Vein endothelial cell (primary cell): ENCODE measurements at places on chromosomes 2 and 18. TPM values are rescaled to one million over a fixed set of nuclear protein-coding genes. Genes with fewer than 3 reads are reported as not detected.

The KRTCAP3 gene
- total RNA-seq, result not detected in 2 replicates

The DAPL1 gene
- not detected in 2 replicates for total RNA-seq

The EFHD1 gene
- under 0.01 and 0.19 TPM in 2 replicates for total RNA-seq

The ORC4 gene
- total RNA-seq, result 20.3 and 43.3 TPM in 2 replicates

The CHRND gene
- total RNA-seq, result not detected in 2 replicates

The COL3A1 gene
- total RNA-seq, result 6.2 and 11.0 TPM in 2 replicates

The INHA gene
- total RNA-seq, result not detected in 2 replicates

The RNASEH1 gene
- total RNA-seq, result 33.3 and 42.8 TPM in 2 replicates

The CRYBA2 gene
- not detected in 2 replicates for total RNA-seq

The HOXD4 gene
- 7.8 and 9.4 TPM in 2 replicates for total RNA-seq

The C2orf72 gene
- total RNA-seq, result under 0.01 TPM in 1 of 2 replicates, not detected in the other

The ARHGEF33 gene
- total RNA-seq, result under 0.01 and 0.19 TPM in 2 replicates

The ABCA12 gene
- total RNA-seq, result under 0.01 and 0.10 TPM in 2 replicates

The NT5DC4 gene
- not detected in 2 replicates for total RNA-seq

The UGT1A3 gene
- not detected in 2 replicates for total RNA-seq

The SLC39A6 gene
- total RNA-seq, result 19.6 and 23.4 TPM in 2 replicates

The STARD6 gene
- total RNA-seq, result 0.29 and 0.33 TPM in 2 replicates

The RAB17 gene
- 2.3 and 9.5 TPM in 2 replicates for total RNA-seq

The FOXD4L1 gene
- under 0.01 TPM in 1 of 2 replicates, not detected in the other for total RNA-seq

The MC4R gene
- total RNA-seq, result not detected in 2 replicates

The EFEMP1 gene
- total RNA-seq, result 4,554 and 6,170 TPM in 2 replicates

The GAL3ST2 gene
- total RNA-seq, result not detected in 2 replicates

The LPIN2 gene
- total RNA-seq, result 30.2 and 35.9 TPM in 2 replicates

The LIMS1 gene
- total RNA-seq, result 592 and 596 TPM in 2 replicates

The MYO1B gene
- 119 and 198 TPM in 2 replicates for total RNA-seq

The ARMC9 gene
- total RNA-seq, result 17.0 and 21.2 TPM in 2 replicates

The CFAP210 gene
- not detected in 2 replicates for total RNA-seq

The CDCA7 gene
- total RNA-seq, result 8.5 and 13.4 TPM in 2 replicates

The ACKR3 gene
- 11.8 and 16.4 TPM in 2 replicates for total RNA-seq

The SERPINB11 gene
- total RNA-seq, result not detected in 2 replicates

The VAMP5 gene
- total RNA-seq, result 40.1 and 44.1 TPM in 2 replicates

The TPO gene
- total RNA-seq, result not detected in 2 replicates

The UPP2 gene
- total RNA-seq, result not detected in 2 replicates
